ENCODE measurements at places on chromosomes 13 and 19.

- DNase-seq: no peak
Measured at GRCh38 chr13:20294497-20294896, 62.4 kb upstream of the GJB6 start.

DNA sequence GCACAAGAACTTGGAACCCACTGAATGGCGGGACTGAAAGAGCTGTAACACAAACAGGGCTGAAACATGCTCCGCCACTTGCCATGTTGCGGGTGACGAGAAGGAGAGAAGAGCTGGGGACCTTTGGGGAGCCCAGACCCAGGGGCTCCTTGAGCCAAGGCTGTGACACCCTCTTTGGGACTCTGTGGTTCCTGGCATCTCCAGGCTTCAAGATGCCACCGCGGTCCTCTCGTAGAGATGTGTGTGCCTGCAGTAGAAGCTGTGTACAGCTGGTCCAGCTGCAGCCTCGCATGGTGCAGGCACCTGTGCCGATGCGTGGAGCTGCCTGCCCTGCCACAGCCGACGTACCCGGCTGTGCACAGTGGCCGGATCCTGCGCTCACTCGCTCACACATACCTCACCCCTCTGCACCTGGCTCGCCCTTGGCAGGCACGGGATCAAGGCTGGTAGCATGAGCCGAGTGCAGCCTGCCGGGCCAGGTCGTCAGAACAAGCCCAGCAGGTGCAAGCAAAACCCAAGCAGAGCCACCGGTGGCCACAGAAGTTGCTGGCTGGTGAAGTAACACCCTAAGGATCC, 1385.8 kb downstream of the PCDH9 start:
- no peak for DNase-seq

- no peak for DNase-seq
Measured at GRCh38 chr19:54206030-54206830, 5.6 kb downstream of the RPS9 start.

DNA sequence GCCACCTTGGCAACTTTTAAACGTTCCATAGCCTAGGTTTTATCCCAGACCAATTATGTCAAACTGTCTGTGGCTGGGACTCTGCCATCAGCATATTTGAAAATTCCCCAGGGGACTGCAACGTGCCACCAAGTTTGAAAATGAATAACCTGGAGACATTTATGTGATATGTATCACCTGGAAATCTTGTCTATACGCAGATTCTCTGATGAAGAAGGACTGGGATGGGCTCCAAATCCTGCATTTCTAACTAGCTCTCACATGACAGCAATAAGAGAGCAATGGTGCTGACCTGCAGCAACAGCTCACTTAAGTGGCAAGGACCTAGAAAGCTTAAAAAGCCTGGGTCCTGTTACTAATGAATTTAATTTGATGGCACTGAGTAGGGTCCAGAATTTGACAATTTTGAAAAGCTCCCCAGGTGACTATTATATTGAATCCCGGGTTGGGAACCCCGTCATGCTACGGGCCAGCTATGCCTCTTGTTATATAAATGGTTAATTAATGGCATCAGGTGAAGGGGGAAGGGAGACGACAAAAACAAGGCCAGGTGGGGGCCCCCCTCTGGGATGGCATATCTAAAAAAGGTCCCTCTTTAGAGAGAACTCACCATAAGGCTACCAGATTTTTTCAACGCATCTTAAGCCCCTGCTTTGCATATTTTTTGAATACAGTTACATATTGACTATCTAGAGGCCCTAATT, 213.7 kb downstream of the ZIC5 start:
- no peak for DNase-seq

GRCh38 chr19:23771316-23771715, 12.6 kb upstream of the ZNF681 start:
- no peak for DNase-seq

- no peak for DNase-seq
Measured at GRCh38 chr13:95146486-95146885, 154.8 kb downstream of the ABCC4 start.

DNA sequence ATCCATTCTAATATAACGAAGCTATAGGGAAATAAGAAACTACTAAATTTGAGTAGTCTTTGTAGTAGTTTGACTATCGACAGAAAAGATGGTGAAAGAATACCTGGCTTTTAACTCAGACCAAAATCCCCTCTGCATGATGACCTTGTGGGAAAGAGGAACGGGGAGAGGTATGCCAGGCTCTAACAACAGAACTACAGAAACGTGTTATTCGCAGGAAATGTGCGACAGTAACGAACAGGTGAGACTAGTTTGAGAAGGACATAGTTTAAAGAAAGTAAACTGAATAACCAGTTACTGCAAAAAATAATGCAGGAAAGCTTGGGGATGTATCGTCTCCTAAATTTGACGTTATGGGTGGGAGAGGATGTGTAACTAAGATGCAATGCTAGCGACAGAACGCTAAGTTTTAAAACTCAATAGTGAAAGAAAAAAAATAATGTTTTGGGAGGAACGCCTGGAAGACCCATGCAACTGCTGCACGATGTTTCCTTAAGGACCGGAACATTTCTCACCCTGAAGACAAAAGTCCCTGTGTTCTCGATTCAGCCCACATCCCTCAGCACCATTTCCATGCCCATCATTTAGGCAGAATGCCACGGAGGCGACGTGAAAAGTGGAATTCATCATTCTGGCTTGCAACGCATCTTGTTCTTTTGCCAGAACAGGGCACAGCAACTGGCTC, 1.6 kb upstream of the RAP2A start:
- DNase-seq: no peak

- no peak for DNase-seq
Measured at GRCh38 chr19:48401287-48401686, 7.8 kb downstream of the GRIN2D start.

DNA sequence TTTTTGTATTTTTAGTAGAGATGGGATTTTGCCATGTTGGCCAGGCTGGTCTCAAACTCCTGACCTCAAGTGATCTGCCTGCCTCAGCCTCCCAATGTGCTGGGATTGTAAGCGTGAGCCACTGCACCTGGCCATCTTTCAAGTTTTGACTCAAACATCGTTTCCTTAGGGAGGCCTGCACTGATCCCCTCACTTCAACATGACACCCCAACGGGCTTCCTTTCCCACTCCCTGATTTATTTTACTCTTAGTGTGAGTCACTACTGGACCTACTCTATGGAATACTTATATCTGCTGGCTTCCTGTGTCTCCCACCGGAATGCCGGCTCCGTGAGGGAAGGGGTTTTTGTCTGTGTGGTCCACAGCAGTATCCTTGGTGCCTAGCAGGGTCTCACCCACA, 4.5 kb upstream of the ADAMTS10 start:
- DNase-seq: no peak

GRCh38 chr13:67619995-67620380, 389.9 kb upstream of the PCDH9 start:
- no peak for DNase-seq

DNA sequence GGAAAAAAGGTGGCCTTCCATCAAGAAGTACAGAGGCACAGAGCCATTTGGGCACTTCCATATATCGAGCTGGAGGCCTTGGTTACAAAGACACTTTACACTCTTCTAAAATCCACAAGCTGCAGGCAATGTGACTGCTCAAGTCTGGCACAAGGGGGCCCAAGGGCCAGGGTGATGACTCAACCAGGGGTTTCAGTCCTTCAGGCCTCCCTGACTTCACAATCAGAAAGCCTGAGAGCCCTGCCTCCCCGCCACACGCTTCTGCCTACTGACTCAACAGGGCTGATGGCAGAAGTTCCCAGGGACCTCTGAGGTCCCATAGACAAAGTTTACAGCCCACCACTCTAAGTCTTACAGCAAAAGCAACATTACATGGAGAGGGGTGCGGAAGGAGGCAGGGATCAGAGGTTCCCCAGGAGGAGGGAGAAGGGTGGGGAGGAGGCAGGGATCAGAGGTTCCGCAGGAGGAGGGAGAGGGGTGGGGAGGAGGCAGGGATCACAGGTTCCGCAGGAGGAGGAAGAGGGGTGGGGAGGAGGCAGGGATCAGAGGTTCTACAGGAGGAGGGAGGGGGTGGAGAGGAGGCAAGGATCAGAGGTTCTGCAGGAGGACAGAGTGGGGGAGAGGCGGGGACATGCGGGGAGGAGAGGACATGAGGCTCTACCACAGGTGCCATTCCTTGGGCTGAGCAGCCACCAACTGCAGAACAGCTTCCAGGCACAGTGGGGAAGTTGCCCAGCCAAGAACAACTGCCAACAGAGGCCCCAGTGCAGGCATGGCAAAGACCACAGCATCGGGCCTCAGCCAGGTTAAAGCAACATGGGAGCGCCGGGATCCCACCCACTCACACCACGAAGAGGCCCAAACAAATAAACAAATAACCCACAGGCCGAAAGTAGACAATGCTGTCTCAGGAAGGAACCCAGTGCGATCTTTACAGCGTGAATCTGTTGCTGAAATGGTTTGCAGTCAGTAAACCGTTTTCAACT, 52.0 kb downstream of the SLC7A1 start:
- no peak for DNase-seq

GRCh38 chr13:97333983-97334382, 100.0 kb upstream of the RAP2A start:
- no peak for DNase-seq

- peak; percentile 74 for DNase-seq
Measured at GRCh38 chr19:17938092-17938845, 5.5 kb downstream of the CCDC124 start.

DNA sequence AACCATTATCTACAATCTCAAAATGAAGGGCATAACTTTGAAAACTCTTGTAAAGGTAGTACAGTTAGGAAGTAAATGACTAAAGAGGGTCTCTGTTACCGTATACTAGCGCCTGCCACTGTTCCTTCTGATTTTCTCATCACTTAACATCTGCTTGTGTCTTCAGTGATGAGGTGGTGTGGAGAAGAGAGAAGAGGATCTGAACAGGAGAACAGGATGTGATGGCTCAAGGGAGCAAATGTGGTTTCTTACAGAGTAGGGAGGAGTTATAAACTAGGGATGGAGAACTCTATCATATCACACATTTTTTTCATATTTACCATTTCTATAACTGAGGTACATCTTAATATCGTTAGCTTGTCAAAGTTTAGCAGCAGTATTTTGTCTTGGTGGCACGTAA, 1.1 kb downstream of the KCTD4 start:
- DNase-seq: no peak

GRCh38 chr19:44957526-44957925, 2.3 kb downstream of the CLPTM1 start:
- no peak for DNase-seq

- no peak for DNase-seq
Measured at GRCh38 chr19:33921165-33921564, 124.5 kb downstream of the KCTD15 start.

- DNase-seq: peak; percentile 62
Measured at GRCh38 chr19:40806423-40807146, 7.6 kb downstream of the EGLN2 start.

GRCh38 chr13:76292031-76292430, 594.2 kb downstream of the KCTD12 start:
- DNase-seq: no peak

DNA sequence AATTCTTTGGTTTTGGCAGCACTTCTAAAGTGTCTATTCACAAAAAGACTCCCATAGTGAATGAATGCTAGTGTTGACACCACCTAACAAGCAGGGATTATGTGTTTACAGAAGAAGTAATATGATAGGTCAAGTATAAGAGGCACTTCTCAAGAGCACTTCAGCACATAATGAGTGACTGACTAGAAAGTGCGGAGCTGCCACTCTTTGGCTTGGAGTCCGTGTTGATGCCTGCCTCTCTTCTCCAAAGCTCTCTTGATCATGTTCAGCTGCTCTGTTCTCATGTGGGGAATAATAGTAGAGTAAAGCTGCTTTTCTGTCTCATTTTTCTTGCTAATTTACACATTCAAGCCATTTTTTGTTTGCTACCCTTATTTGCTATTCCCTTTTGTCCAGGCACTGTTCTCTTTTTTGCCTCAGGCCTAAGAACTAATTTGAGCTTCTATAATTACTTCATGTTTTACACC, 22.7 kb upstream of the MAB21L1 start:
- DNase-seq: no peak

- DNase-seq: no peak
Measured at GRCh38 chr13:51066091-51066831, 44.8 kb downstream of the C13orf42 start.

- no peak for DNase-seq
Measured at GRCh38 chr13:26007261-26008125, 44.3 kb downstream of the SHISA2 start.
